ENCODE measurements at places on chromosomes 5 and 9. TPM values are rescaled to one million over a fixed set of nuclear protein-coding genes. Genes with fewer than 3 reads are reported as not detected.

The SETX gene
- 61.0 TPM for total RNA-seq

The GRIA1 gene
- total RNA-seq = 2.1 TPM

The IZUMO3 gene
- total RNA-seq = not detected

The DYNC2I2 gene
- total RNA-seq = 43.5 TPM

The TAF11L10 gene
- total RNA-seq = not detected

The FNIP1 gene
- total RNA-seq = 36.5 TPM

The ARSI gene
- total RNA-seq = 2.3 TPM

The UGT3A2 gene
- not detected for total RNA-seq

The FBLL1 gene
- 3.0 TPM for total RNA-seq

The LIX1 gene
- total RNA-seq = not detected

The PCDHGA1 gene
- total RNA-seq = 0.75 TPM

The STOML2 gene
- 154 TPM for total RNA-seq

The ARID3C gene
- total RNA-seq = 0.08 TPM

The PCDHB4 gene
- total RNA-seq = 0.23 TPM

The HRCT1 gene
- total RNA-seq = 12.0 TPM

The TIMD4 gene
- total RNA-seq = not detected

The OR2V1 gene
- total RNA-seq = not detected

The ADGRD2 gene
- total RNA-seq = not detected

The HK3 gene
- total RNA-seq = 0.23 TPM

The DOCK2 gene
- total RNA-seq = 0.75 TPM

The SHOC1 gene
- not detected for total RNA-seq

The PFN3 gene
- total RNA-seq = not detected

The FBP1 gene
- total RNA-seq = 0.08 TPM

The CDC20B gene
- not detected for total RNA-seq

The SOX30 gene
- not detected for total RNA-seq

The FAM174A gene
- total RNA-seq = 20.0 TPM

The IFNA21 gene
- total RNA-seq = not detected

The PDCD1LG2 gene
- total RNA-seq = 4.3 TPM

The CER1 gene
- total RNA-seq = not detected

The SLC4A9 gene
- total RNA-seq = not detected

The SPINK6 gene
- total RNA-seq = not detected

The GNA14 gene
- total RNA-seq = 2.6 TPM

The GPR151 gene
- total RNA-seq = not detected

The PIGO gene
- 4.4 TPM for total RNA-seq

The TAS2R1 gene
- total RNA-seq = not detected

The LCN1 gene
- total RNA-seq = not detected

The PCDHGA11 gene
- 4.7 TPM for total RNA-seq

The PCDHB12 gene
- total RNA-seq = 0.23 TPM

The OTP gene
- not detected for total RNA-seq

The MEIKIN gene
- total RNA-seq = not detected

The LRRC19 gene
- not detected for total RNA-seq

The SIT1 gene
- total RNA-seq = 0.15 TPM

The MARCOL gene
- not detected for total RNA-seq

The F12 gene
- 0.90 TPM for total RNA-seq

The FLT4 gene
- not detected for total RNA-seq

The CDKN2A gene
- 19.0 TPM for total RNA-seq

The ANKRD18A gene
- total RNA-seq = not detected

The EGR1 gene
- 0.94 TPM for total RNA-seq

The PCDHGA8 gene
- total RNA-seq = 2.0 TPM

The CD180 gene
- total RNA-seq = not detected

The FYB1 gene
- not detected for total RNA-seq

The LHX6 gene
- total RNA-seq = not detected

The EPB41L4B gene
- 0.12 TPM for total RNA-seq

The TLR4 gene
- total RNA-seq = 83.6 TPM

The FBP2 gene
- not detected for total RNA-seq

The TAF1L gene
- not detected for total RNA-seq

The PCDHGA2 gene
- total RNA-seq = 1.2 TPM

The RUSC2 gene
- total RNA-seq = 9.1 TPM

The LMBRD2 gene
- 10.1 TPM for total RNA-seq

The PCA3 gene
- total RNA-seq = not detected

Measured in smooth muscle cell of the coronary artery (primary cell).